Transverse colon (tissue), 4 donors: ENCODE measurements at places on chromosomes 6 and 20. TPM values are rescaled to one million over a fixed set of nuclear protein-coding genes. Genes with fewer than 3 reads are reported as not detected.

- DNase-seq = peak; percentile 30
Measured at GRCh38 chr6:166330612-166331011, 11.7 kb downstream of the SFT2D1 start.

GRCh38 chr6:165675120-165675519, 12.1 kb upstream of the PDE10A start:
- DNase-seq = no peak

- DNase-seq = no peak
Measured at GRCh38 chr6:20241102-20241501, 28.8 kb upstream of the MBOAT1 start.

- no peak for DNase-seq
Measured at GRCh38 chr6:54706844-54707605, 139.5 kb upstream of the FAM83B start.

DNA sequence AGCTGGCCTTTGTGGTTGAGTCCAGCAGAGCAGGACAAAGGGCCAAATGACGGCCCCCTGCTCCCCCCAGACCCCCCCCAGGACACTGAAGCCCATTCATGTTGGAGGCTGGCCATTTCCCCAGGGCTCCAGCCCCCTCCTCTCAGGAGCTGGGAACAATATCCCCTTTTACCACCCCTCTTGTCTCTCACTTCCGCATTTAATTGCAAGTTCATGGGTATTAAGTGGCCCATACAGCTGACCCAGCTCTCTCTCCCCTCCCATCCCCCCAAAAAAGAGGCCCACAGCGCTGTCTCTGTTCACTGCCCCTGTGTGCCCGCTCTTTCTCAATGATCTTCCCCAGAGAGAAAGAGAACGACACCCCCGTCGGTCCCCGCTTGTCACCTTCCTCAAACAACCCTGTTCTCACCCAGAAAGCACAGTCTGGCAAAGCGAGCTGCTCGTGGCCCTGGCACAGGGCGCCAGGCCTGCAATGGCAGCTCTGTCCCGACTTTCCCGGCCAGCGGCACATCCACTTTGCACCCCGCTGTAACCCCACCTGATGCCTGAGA, 30.4 kb downstream of the PREX1 start:
- peak; percentile 31 for DNase-seq

DNA sequence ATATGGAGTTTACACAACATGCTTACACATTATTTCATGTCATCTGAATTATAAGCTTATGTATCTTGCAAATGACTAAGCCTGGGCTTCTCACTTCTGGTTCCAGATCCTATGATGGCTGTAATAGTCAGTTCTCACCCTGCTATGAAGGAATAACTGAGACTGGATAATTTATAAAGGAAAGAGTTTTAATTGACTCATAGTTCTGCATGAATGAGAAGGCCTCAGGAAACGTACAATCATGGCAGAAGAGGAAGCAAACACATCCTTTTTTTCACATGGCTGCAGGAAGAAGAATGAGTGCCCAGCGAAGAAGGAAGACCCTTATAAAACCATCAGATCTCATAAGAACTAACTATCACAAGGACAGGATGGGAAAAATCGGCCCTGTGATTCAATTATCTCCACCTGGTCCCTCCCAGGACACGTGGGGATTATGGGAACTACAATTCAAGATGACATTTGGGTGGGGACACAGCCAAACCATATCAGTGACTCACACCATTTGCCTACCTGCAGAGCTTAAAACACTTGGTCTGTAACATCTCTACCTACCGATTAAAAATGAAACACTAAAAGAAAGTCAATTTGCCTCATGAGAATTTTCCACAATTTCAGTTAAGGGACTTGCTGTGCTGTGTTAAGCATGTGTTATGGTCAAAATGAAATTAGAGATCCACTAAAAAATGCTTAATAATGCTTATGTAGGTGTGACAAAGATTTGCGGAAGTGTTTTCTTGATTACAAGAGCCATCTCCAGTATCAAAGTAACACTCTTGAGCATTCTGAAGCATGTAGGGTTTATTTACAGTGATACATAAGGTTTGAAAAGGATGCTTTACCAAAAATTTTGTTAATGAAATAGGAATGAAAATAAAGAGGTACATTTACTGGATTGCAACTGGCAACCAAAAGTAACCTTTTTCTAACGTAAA, 2.2 kb upstream of the RWDD1 start:
- no peak for DNase-seq

DNA sequence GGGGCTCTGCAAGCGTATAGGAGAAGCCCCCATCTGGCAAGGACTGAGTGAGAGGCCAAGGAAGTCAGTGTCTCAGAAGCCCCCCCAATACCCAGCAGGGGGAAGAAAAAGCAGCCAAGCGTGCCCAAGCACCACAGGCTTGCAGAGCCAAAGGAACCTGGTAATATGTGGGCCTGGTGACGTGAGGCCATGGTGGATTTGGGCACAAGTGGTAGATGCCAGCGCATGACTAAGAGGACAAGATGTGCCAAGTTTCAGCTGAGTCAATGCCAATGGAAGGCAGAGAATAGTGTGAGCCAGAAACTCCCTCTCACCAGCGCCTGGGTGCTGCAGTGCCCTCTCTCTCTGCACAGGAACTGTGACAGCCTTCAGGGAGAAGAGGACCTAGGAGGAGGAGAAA, 110.0 kb downstream of the QRSL1 start:
- no peak for DNase-seq

GRCh38 chr6:34056305-34057108, 89.4 kb downstream of the GRM4 start:
- peak; percentile 77 for DNase-seq

- DNase-seq = no peak
Measured at GRCh38 chr20:37259031-37259430, 2.6 kb downstream of the GHRH start.

DNA sequence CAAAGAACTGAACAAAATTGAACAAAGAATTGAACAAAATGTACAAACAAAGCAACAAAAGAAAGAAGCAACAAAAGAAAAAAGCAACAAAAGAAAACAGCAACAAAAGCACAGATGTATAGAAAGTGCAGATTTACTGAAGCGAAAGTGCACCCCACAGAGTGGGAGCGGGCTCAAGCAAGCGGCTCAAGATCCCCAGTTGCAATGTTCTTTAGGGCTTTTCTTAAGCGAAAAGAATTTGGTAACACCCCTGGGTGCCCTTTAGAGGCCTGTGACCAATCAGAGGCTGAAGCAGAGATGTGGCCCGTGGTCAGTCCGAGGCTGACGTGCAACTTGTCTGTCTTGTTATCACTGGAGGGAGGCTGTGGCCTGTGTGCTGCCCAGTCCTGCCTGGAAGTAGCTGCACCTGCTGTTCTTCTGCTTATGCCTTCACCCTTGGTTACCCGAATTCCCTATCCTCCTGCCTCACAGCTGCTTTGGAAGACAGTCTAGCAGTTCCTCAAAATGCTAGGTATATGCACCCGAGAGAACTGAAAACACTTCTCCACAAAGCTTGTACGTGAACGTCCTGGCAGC, 13.2 kb upstream of the KIF25 start:
- no peak for DNase-seq

DNA sequence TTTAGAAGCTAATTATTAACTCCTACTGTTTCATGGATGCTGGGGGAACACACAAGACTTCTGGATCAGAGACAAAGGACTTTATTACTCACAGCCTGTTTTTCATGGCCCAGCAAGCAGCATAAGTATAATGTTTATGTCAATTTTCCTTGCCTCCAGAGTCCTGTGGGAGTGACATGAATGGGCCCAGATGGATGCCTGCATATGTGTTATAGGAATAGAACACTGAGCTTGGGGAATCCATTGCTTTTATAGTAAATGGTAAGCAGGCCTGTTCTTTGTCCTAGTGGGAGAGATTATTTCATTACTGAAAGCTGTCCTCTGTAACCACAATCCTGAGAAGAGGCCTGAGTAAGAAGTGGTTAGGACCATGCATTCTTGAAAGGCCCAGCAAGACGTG, 25.6 kb downstream of the BLTP3A start:
- DNase-seq = no peak

- no peak for DNase-seq
Measured at GRCh38 chr6:157726892-157727628, 96.0 kb upstream of the SNX9 start.

DNA sequence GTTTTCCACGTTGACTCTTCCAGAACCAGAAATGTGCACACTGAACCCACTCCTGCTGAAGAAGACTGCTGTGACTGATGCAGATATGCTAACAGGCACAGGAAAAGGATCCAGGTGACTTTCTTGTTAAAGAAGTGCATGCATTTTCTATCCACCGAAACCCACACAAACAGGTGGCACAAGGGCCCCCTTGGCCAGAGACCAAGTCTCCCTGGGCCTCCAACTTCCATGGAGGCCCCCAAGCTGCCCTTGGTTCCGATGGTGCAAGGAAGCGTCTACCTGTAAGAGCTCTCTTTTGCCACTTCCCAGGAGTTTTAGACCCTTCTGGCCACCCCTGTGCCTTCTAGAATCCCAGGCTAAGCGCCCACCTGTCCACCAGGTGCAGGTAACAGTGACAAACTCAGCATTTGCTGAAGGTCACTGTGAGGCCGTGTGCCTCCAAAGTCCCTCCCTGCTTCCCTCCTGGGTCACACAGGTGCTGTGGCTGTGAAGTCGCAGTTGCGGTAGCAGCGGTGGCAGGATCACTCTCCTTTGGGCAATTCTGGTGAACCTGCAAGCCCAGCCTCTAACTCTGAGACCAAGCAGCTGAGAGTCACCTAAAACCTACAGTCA, 134.8 kb downstream of the PXDC1 start:
- no peak for DNase-seq

MAK gene
- total RNA-seq = not detected

FAM83D gene
- total RNA-seq = 7.2 TPM

RIPPLY2 gene
- total RNA-seq = not detected

TNFRSF6B gene
- 4.2 TPM for total RNA-seq

TRERF1 gene
- total RNA-seq = 3.4 TPM

NFATC2 gene
- total RNA-seq = 11.1 TPM
